ENCODE measurements at places on chromosomes 2 and 18.

DNA sequence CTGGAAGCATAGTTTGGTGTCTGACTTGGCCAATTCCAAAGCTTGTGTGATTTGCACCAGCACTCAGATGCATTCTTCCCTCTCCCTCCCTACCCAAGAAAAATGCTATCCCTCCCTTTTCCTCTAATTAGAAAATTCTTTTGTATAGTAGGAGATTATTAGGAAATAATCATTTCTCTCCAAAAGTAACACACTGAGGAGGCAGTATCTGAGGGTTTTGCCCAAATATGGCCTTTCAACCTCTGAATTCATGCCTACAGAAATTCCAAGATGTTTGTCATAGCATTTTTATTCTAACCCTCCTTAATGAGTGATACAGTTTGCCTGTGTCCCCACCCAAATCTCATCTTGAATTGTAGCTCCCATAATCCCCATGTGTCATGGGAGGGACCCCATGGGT lies 5.0 kb upstream of the TMEM18 start:
- no peak for DNase-seq

DNA sequence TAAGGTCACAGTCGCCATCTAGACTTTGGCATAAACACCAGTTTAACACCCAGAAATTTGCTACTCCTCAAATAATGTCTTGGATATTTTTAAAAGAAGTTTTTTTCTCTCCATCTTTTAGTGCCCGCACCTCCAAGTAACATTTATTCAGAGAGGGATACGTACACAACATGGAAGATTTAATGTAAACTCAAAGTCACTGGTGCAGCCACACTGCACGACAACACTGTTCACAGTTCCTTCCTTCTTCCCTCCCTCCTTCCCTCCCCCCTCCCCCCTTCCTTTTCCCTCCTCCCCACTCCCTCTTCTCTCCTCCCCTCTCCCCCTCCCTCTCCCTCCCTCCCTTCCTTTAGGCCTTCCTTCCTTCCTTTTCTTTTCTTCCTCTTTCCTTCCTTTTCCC lies 56.5 kb downstream of the NPPC start:
- no peak for DNase-seq

- DNase-seq: no peak
These were observed 30.7 kb downstream of the CNGA3 start for GRCh38 chr2:98376996-98377395.

DNA sequence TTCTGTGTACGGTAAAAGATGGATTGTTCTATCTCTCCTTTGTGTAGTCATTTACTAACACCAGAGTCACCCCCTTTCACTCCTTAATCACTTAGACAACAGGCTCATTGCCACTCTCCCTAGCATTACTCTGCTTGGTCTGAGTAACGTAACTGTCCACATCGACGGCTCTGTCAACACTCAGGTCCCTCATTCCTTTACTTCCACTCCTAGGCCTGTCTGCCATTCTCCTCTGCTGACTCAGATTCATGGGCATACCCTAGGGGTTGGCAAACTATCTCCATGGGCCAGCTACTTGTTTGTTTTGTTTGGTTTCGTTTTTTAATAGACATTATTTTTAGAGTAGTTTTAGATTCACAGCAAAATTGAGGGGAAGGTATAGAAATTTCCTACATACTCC lies 243.9 kb downstream of the NR4A2 start:
- no peak for DNase-seq

- no peak for DNase-seq
These were observed 52.3 kb downstream of the RAB27B start for GRCh38 chr18:54880395-54881105.

DNA sequence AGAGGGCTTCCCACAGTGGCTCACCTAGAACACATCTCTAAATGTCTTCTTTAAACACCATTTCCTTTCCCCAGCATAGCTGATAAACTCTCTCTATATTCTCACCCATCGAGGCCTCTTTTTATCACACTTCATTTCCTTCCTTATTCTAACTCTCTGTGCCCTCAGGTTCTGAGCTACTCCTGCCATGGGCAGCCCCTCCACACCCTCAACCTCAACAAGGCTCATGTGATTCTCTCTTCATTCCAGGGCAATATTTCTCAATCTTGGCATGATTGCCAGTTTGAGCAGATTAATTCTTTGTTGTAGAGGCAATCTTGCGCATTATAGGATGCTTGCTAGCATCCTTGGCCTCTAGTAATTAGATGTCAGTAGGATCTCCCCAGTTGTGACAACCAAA lies 999.1 kb downstream of the TSN start:
- DNase-seq: no peak

DNA sequence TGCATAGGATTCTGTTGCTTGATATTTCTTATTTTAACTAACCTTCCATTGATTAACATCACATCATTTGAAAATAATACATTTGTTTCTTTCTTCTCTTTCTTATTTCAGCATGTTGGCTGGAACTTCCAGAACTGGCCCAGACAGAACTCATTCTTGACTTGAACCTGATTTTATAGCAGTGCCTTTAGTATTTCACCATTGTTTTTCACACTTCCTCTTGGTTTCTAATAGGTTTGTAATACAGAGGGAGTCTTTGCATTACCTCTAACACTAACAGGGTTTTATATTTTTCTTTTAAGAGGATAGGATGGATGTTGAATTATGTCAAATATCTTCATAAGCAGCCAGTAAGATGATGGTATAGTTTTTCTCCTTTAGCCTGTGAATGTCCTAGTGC lies 39.2 kb downstream of the SEMA4F start:
- no peak for DNase-seq

DNA sequence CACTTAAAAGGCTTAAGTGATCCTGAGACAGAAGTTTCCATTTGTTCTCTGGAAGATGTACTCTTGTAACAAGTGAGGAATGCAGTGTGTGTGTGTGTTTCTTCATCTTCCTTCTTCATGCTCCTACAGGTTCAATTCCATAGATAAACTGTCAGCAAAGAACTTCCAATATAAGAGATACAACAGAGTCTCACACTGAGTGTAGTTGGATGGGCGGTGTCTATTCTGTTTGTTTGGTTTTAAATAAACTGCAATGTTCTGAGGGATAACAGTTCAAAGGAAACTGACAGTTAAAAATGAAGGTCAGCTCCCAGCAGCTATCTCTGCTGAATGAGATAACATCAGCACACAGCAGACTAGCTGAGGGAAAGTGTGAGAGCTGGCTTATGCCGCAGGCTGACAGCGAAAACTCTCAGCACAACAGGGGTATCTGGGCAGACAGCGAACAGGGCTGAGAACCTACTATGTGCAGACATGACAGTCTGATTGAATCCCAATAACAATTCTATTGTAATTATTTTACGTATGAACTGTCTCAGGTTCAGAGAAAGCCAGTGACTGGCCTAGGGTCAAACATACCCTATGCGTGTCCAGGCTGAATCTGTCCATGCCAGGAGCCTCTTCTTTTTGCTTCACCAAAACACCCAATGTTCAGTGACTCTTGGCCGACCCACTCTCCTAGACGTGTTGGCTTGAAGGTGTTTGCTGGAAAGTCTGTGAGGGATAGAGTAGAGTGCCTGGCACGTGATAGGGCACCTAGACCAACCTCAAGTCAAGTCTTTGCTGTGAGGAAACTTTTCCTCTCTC lies 201.9 kb upstream of the TRIB2 start:
- no peak for DNase-seq

- DNase-seq: no peak
These were observed 65.3 kb downstream of the WDR75 start for GRCh38 chr2:189506514-189506976.

- no peak for DNase-seq
These were observed 58.9 kb upstream of the NCOA1 start for GRCh38 chr2:24432121-24432520.

DNA sequence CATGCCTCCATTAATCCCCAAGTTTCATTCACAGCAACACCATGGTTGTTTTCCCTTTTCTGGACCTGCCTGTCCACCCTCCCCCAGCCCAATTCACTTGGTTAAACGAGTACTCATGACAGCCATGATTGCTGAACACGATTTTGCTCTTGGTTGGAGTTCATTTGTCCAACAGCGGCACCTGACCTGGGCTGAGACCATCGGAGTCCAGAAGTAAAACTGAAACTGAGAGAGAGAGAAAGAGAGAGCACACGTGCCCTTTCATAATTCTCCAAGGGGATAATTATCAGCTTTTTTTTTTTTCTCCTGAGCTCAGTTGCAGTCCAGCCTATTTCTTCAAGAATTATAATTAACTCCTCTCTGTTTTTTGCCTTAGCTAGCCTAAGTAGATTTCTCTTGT lies 13.7 kb upstream of the KIF5C start:
- DNase-seq: no peak

- no peak for DNase-seq
These were observed 1.2 kb downstream of the SERTAD2 start for GRCh38 chr2:64652231-64653108.

- no peak for DNase-seq
These were observed 24.8 kb downstream of the TTC27 start for GRCh38 chr2:32652555-32653209.

GRCh38 chr2:218423584-218423983 lies 4.7 kb downstream of the VIL1 start:
- no peak for DNase-seq

- no peak for DNase-seq
These were observed 12.4 kb upstream of the VAPA start for GRCh38 chr18:9901377-9901776.

- DNase-seq: no peak
These were observed 72.8 kb downstream of the ABI2 start for GRCh38 chr2:203400805-203401585.

- peak; percentile 70 for DNase-seq
These were observed 237.3 kb downstream of the C1D start for GRCh38 chr2:67825476-67825875.

- DNase-seq: no peak
These were observed 3.1 kb downstream of the DNAH6 start for GRCh38 chr2:84519332-84519957.

DNA sequence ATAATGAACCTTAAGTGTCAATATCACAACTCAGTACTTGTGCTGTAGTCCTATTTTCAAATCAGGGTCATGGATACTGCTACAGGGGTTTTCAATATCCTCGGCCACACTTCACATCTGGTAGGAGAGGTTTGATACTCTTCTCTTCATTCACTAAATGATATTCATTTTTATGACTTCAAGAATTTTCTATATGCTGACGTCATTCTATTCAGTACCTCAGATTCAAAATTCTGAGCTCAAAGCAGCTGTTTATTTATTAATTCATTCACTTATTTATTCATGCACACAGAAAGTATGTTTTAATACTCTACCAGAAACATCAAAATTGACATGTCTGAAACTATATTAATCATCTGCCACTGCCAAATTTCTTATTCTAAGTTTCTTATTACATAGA lies 866.9 kb upstream of the LRRTM1 start:
- no peak for DNase-seq

- DNase-seq: no peak
These were observed 183.2 kb upstream of the SPRED2 start for GRCh38 chr2:65615602-65616001.

GRCh38 chr2:230657906-230658305 lies 54.7 kb upstream of the CAB39 start:
- no peak for DNase-seq

DNA sequence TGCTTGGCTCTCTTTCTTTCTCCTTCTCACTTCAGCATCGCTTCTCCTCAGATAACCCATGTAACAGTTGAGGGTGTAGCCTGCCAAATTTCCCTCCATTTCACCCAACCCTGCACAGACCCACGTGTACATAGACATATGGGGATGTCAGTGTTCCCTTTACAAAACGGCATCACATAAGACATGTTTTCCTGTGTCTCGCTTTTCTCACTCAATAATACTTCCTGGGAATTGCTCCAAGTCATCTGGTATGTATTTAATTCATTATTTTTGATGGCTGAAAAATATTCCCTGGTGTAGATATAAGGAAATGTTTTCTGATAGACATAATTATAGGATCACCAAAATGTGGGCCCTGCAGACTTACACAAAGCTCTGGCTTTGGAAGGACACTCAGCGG lies 176.8 kb downstream of the LOXHD1 start:
- no peak for DNase-seq

GRCh38 chr2:12318427-12319057 lies 398.2 kb upstream of the TRIB2 start:
- no peak for DNase-seq

DNA sequence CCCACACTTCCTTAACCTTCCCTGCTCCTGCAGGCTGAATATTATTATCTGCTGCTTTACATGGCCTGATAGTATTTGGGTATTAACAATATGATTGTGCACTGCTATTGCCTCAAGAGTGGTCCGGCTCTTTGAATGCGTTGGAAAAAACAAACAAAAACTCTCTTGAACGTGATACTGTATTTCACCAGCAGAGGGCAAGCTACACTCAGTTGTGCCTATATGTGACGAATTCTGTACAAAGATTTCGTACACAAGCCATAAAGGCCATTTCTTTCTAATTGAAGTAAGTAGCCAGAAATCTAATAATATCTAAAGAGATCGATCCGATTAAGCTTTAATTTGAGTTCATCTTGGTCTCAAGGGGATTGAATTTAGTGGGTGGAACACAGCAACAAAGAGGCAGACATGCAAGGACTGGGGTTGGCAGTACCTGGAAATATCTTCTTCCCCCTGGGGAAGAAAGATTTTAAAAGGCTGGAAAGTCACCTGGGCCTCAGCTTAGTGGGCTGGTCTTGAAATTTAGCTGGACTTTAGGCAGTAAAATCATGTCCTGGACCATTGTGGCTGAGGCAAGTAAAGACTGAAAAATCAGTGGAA lies 49.3 kb upstream of the RAB6D start:
- DNase-seq: peak; percentile 32

- no peak for DNase-seq
These were observed 82.3 kb downstream of the AQP4 start for GRCh38 chr18:26783170-26783569.

GRCh38 chr2:233329489-233330135 lies 22.0 kb downstream of the SAG start:
- DNase-seq: no peak

GRCh38 chr2:121359170-121359569 lies 74.2 kb upstream of the TFCP2L1 start:
- DNase-seq: no peak

GRCh38 chr2:10750610-10751009 lies 29.2 kb downstream of the ATP6V1C2 start:
- no peak for DNase-seq

DNA sequence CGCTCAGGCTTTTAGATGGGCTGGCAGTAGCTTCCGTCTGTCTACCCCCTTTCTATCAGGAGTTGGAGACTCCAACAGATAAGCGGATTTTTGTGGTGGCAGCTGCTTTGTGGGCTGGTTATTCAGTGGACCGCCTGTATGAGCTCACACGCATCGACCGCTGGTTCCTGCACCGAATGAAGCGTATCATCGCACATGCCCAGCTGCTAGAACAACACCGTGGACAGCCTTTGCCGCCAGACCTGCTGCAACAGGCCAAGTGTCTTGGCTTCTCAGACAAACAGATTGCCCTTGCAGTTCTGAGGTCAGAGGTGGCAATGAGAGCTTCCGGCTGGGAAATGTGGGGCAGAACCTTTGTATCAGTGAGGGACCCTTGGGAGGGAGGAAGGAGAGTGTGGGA lies 14.8 kb downstream of the CAD start:
- no peak for DNase-seq

- no peak for DNase-seq
These were observed 34.6 kb downstream of the IAH1 start for GRCh38 chr2:9508931-9509330.

Data from germinal center (tissue), 1 donor.